ENCODE measurements at places on chromosomes 6 and 20.

DNA sequence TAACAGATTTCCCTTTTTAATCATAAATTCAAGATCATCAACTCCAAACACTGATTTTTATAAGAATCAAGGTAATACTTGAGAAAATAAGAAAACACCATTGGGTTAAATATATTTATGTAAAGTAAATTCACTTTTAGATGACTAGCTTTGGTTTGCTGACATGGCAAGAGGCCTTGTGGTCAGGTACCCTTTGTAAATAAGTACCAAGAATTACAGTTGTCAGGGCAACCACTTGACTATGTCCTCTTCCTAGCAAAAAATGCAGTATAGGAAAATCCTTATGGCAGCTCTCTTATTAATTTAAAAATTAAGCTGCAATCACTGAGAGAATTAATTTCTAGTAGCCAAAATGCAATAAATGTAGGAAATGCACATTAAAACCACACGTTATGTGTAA, 153.8 kb downstream of the INSM1 start:
- DNase-seq, result no peak

DNA sequence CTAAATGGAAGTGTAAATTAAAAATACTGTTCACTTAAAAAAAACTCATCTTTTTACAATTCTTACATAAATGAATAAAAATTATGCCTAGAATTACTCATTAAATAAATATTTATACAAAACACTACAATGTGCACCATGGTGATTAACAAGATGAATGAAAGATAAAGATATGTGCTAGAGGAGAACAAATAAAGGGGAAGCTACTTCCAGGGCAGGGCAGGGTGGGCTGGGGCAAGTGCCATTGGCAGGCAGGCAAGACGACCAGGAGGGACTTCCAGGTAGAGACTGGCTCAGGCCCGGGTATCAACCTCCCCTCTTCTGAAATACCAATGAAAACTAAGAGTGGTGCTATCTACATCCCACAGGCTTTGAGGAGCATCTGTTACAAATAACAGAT, 20.4 kb downstream of the PREP start:
- DNase-seq, result no peak

GRCh38 chr6:13011612-13012146, 295.1 kb downstream of the PHACTR1 start:
- DNase-seq, result no peak

- no peak for DNase-seq
These were observed 264.3 kb upstream of the RIMS1 start for GRCh38 chr6:71621918-71622519.

- DNase-seq, result no peak
These were observed 30.6 kb downstream of the TMEM14B start for GRCh38 chr6:10778230-10778629.

- peak; percentile 16 for DNase-seq
These were observed at the start of gene KCNK5 for GRCh38 chr6:39228992-39229767. Gene KCNK5 (minus strand): TSS chr6:39229475. CDS start chr6:39229111, 364 bp downstream.

All from stimulated activated CD4-positive, alpha-beta T cell treated with anti-CD3 and anti-CD28 coated beads, Interleukin-1b, Interleukin-23, amount 100 ng/mL, for 1 hour (primary cell).